ENCODE measurements at places on chromosomes 7 and 10. TPM values are rescaled to one million over a fixed set of nuclear protein-coding genes. Genes with fewer than 3 reads are reported as not detected.

DNA sequence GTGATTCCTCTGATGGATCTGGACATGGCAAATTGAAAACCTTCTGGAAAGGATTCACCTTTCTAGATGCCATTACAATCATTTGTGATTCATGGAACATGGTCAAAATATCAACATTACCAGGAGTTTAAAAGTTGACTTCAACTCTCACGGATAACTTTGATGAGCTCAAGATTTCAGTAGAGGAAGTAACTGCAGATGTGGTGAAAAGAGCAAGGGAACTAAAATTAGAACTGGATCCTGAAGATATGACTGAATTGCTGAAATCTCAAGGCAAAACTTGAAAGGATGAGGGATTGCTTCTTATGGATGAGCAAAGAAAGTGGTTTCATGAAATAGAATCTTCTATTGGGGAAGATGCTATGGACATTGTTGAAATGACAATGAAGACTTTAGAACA is 293.6 kb downstream of the ARHGAP12 start:
- no peak for DNase-seq

- no peak for DNase-seq
These were observed 57.6 kb upstream of the ANTXRL start for GRCh38 chr10:46229144-46229563.

- DNase-seq: no peak
These were observed 33.4 kb upstream of the AFAP1L2 start for GRCh38 chr10:114437473-114438292.

- no peak for DNase-seq
These were observed 456.1 kb upstream of the FOXK1 start for GRCh38 chr7:4225881-4226523.

DNA sequence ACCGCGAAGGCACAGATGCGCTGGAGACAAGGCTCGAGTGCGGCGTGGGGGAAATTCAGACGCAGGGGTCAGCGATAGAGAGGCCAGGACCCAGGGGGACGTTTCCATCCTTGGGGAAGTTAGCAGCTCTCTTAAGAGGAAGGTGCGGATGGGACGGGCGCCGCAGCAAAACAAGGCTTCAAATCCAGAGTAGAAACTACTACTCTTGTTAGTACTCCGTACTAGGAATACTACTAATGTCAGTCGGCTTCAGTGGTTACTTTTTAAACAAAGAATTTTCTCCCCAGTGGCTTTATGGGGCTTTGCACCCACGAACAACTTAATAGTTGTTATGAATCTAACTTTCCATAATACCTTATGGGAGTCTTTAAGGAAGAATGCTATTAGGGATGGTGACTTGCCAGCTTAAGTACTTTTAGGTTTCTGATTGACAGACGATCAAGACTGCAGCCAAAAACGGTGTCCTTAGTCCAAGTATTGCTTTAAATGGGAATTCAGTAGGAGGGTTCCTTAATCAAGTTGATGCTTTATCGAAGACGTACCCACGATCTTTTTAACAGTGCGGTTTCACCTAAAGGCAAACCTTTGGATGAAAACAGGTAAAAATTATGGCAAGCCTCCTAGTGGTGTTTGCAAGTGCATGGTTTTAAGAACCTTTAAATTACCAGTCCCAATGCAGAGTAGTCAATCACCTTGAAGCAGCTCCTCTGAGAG is 812 bp upstream of the IDE start:
- DNase-seq: no peak

- no peak for DNase-seq
These were observed 89.4 kb downstream of the SORCS1 start for GRCh38 chr10:107075117-107075516.

GRCh38 chr10:129764011-129764900 is 199.8 kb downstream of the EBF3 start:
- DNase-seq: no peak

DNA sequence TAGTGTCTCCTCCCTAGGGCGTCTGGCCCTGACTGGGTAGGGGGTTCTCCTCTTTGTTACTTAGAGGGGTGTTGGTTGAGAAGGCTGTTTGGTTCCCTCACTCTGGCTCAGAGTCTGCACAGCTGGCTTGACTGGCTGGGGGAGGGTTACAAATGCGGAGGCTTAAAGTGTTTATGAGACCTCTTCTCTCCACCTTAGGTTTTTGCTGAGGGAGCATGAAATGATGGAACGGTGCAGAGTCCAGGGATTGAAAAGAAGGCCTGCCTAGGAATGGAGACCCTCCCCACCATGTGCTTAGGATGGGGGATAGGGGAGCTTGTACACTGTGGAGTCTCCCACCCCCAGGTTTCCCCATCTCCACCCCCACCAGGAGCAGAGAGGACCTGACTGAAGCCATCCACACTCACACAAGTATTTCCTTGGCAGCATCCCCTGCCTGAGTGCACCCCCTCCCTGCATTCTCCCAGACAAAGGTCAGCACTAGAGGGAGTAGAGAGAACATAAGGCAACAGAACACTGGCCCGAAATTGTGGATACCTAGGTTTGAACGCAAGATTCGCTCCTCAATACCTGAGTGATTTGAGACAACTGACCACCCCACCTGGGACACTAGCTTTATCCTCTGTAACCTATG is 1.7 kb upstream of the LDB1 start:
- DNase-seq: peak; percentile 62

GRCh38 chr10:126350216-126350992 is 37.9 kb downstream of the ADAM12 start:
- DNase-seq: no peak

- DNase-seq: no peak
These were observed 3.6 kb downstream of the MCU start for GRCh38 chr10:72695496-72695895.

GRCh38 chr7:1255817-1256340 is 23.2 kb downstream of the UNCX start:
- DNase-seq: no peak

DNA sequence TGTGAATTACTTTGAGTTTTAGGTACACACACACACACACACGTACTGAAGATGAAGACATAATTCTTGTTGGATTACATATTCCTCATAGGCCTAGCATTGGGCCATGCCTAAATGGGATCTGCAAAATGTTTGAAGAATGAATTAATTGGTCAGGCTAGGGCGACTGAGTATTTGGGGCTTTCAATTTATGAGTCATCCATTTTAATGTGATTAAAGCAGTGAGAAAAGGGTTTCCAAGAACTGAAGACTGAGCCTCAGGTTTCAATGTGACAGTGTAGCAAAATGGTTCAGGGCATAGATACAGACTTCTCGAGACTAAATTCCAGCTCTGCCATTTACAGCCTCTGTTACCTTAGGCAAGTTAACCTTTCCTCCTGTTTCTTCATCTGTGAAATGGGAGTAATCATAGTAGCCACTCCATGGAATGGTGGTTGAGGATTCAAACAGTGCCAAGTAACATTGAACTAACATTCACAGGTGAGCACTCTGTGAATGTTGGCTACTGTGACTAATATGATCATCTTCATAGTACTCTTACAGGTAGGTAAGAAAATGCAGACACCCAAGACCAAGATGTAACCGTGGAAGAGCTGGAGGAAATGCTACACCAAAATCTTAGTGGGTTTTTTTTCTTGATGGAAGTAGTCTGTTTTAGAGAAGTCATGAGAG is 7.6 kb downstream of the BPGM start:
- no peak for DNase-seq

- DNase-seq: peak; percentile 98
These were observed 95.0 kb upstream of the AGBL3 start for GRCh38 chr7:134891262-134891695.

GRCh38 chr10:17003651-17004286 is 125.8 kb downstream of the CUBN start:
- no peak for DNase-seq

The TMEM229A gene
- total RNA-seq: not detected

The ANKRD2 gene
- total RNA-seq: 0.41 TPM

The RRP12 gene
- total RNA-seq: 35.1 TPM

The SMKR1 gene
- total RNA-seq: not detected

The HSPA12A gene
- 0.18 TPM for total RNA-seq

The RP9 gene
- 27.3 TPM for total RNA-seq

The CRYGN gene
- total RNA-seq: not detected

The RBP3 gene
- total RNA-seq: not detected

Measured in G401 (cell line).